Naive thymus-derived CD4-positive, alpha-beta T cell (primary cell): ENCODE measurements at places on chromosomes 12 and 14. TPM values are rescaled to one million over a fixed set of nuclear protein-coding genes. Genes with fewer than 3 reads are reported as not detected.
A peak's percentile ranks its signal among the peaks of the same experiment; 100 is the strongest.

DNA sequence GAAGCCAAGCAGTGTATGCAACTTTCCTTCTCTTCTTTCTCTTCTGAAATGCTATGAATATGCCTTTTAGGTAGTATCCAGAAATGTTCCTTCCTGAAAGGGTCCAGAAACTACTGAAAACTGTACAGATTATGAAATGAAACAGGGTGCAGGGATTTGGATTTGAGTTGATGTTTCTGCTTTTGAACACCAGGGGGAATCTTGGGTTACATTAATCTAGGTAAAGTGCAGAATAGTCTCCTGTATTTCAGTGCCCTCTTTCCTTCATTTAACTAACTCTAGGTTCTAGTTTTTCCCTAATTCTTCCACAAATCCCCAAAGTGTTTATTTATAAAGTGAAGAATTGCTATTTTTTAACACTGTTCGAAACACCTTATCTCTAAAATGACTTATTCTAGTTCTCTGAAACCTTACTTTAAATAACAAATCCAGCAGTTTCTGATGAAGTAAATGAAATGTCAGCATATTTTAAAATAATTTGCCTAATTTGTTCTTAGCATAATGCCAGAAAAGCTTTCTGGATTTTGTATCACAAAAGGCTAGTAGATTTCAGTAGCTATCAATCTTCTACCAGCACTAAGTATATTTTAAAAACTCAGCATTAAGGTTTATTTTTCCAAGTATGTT is 111.9 kb downstream of the LRRK2 start:
- H3K27me3 ChIP-seq: no peaks in the 10 kb centered on the region
- no peak overlapping the region for H3K4me3 ChIP-seq
- DNase-seq: no peak
- no peak overlapping the region for H3K27ac ChIP-seq

- no peak for DNase-seq
- no peak overlapping the region for H3K27ac ChIP-seq
- no peaks in the 10 kb centered on the region for H3K4me1 ChIP-seq
- H3K4me3 ChIP-seq: no peak overlapping the region
- H3K36me3 ChIP-seq: no peaks in the 10 kb centered on the region
Observed at GRCh38 chr12:59716043-59716442, 120.2 kb downstream of the SLC16A7 start.

DNA sequence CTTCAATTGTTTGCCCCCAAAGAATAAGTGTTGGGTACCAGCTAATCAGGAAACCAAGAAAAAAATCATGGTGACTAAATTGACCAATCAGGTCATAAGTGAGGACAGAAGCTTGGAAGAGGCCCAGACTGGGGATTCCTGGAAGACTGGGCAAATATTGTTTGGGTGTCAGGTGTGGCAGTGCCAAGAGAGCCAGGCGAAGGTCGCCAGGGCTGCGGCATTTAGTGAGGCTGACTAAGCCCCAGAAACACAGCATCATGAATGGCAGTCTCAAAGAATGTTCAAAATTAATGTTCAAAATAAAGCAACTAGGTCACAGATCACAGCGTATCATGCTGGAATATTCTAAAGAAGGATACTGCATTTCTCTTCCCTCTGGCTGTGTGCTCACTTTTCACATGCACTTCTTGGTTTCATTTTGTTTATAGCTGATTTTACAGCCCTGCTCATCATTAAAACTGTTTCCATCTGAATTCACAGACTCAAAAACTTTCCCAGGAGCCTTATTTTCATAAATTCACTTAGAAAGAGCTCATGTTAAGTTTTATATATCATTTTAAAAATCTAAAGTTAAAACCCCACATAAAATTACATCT is 85.3 kb upstream of the OVCH1 start:
- H3K4me1 ChIP-seq: no peaks in the 10 kb centered on the region
- no peak for DNase-seq
- H3K27ac ChIP-seq: no peak overlapping the region
- H3K27me3 ChIP-seq: no peaks in the 10 kb centered on the region
- H3K4me3 ChIP-seq: no peak overlapping the region

GRCh38 chr14:36226164-36226563 is 49.6 kb upstream of the PTCSC3 start:
- H3K27me3 ChIP-seq: no peaks in the 10 kb centered on the region
- H3K4me1 ChIP-seq: no peaks in the 10 kb centered on the region
- H3K36me3 ChIP-seq: no peaks in the 10 kb centered on the region
- no peak overlapping the region for H3K4me3 ChIP-seq

DNA sequence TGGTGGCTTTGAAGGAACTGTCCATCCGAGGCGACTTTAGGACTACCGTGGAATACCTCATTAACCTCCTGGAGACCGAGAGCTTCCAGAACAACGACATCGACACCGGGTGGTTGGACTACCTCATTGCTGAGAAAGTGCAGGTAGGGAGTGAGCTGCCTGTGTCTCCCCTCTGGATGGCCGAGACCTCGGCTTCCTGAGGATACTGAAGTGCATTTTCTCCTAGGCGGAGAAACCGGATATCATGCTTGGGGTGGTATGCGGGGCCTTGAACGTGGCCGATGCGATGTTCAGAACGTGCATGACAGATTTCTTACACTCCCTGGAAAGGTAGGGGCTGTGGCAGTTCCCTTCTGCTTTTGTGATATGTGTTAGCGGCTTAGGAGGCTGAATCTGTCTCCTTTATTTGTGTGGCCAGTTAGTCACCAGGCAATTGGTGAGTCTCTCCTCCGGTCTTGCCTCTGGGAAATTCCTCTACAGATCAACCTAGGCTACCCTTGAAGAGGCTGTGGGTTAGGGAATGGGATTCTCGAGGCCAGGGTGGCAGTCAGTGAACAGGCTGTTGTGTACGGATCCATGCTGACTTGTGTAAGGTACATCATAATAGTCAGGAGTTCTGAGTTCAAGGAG is 75.3 kb downstream of the ACACB start:
- no peak overlapping the region for H3K4me3 ChIP-seq
- H3K27me3 ChIP-seq: no peaks in the 10 kb centered on the region
- no peaks in the 10 kb centered on the region for H3K4me1 ChIP-seq
- DNase-seq: no peak
- no peak overlapping the region for H3K27ac ChIP-seq
- H3K36me3 ChIP-seq: no peaks in the 10 kb centered on the region

- no peaks in the 10 kb centered on the region for H3K4me1 ChIP-seq
- no peak overlapping the region for H3K4me3 ChIP-seq
- no peaks in the 10 kb centered on the region for H3K27me3 ChIP-seq
- no peak overlapping the region for H3K27ac ChIP-seq
Observed at GRCh38 chr14:67166450-67166853, 22.8 kb upstream of the GARIN2 start.

DNA sequence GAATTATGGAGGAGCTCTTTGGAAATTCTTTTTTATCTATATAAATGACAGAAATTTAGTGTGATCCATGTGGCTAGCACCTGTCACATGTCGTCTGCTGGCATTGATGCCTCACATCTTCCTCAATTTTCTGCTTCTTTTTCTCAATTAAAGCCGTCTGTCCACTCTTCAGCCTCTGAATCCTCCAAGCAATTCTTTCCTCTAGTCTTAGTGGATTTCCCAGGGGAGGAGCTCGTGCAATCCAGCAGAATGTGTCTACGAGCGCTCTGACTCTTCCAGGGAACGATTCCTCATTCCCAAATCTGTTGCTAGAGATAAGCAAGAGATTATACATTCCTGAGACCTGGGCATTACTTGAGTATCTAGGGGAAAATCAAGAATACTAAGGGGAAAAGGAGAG is 176.6 kb downstream of the EMP1 start:
- no peak overlapping the region for H3K27ac ChIP-seq
- no peaks in the 10 kb centered on the region for H3K27me3 ChIP-seq
- no peaks in the 10 kb centered on the region for H3K4me1 ChIP-seq
- no peak for DNase-seq
- no peaks in the 10 kb centered on the region for H3K36me3 ChIP-seq

DNA sequence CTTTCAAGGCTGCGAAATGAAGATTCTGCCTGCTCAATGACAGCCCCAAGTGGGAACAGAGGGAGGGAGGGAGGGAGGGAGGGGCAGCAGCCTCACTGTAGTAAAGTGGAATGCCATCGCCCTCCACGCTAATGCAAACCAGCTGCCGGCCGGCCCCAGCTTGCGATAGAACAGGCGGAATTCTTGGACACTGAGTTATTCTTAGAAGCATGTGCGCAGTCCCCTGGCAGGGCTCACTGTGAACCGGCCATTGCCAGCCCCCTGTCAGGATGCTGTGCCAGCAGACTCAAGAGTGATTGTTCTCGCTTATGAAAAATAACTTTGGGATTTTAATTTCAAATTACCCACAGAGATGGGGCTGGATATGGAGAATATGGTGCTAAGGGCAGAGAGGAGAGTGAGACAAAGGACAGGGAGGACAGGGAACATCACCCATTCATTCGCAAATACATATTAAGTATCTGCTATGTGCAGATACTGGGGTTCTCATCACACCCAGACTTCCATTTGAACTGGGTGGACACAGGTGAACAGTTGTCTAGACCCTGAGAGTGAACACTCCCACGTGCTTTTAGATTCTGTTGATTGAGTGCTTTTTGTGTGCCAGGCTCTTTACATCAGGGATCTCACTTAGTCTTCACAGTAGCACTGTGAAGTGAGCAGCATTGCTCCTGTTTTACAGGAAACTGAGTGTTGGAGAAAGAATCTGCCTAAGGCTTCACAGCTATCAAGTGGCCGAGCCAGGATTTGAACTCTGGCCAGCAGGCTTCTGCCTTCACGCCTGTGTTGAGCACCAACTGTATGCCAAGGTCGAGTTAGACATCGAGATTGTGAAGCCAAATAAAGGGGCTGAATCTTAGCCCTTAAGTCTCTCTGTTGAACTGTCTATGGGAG is 192.9 kb downstream of the C12orf75 start:
- no peaks in the 10 kb centered on the region for H3K36me3 ChIP-seq
- DNase-seq: no peak
- H3K27me3 ChIP-seq: no peaks in the 10 kb centered on the region
- no peaks in the 10 kb centered on the region for H3K4me1 ChIP-seq
- no peak overlapping the region for H3K4me3 ChIP-seq

DNA sequence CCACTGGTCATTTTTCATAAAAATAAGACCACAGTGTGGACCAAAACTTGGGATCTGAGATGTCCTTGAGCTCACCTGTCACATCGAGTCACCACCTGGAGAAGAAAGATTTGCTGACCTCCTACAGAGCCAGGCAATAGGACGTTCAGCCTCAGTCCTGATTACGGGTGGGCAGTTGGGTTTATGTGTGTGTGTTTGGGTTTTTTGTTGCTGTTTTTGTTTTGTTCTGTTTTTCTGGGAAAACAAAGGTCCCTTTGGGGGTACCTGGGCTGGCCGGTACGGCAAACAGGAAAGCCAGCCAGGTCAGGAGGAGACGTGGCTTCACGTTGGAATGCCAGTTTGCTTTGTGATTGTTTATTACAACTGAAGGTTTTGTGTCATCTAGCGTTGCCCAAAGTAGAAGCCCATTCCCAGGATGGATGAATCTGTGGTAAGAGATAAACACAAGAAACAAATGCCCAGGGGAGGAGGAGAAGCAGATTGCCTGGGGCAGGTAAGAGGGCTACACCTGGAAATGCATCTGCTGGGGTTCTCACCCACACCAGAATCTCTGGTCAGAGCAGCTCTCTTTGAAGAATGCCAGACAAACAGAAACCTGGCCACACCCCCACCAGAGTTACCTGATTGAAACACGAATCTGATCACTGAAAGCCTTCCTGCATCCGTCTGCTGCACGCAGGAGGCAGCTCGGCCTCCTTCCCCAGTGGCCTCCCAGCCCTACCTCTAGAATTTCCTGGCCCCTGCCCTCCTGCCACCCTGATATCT is 100.1 kb upstream of the DIO3 start:
- H3K4me3 ChIP-seq: no peak overlapping the region
- H3K27me3 ChIP-seq: peaks cover 3% of the 10 kb centered on the region
- H3K27ac ChIP-seq: no peak overlapping the region
- no peak for DNase-seq

DNA sequence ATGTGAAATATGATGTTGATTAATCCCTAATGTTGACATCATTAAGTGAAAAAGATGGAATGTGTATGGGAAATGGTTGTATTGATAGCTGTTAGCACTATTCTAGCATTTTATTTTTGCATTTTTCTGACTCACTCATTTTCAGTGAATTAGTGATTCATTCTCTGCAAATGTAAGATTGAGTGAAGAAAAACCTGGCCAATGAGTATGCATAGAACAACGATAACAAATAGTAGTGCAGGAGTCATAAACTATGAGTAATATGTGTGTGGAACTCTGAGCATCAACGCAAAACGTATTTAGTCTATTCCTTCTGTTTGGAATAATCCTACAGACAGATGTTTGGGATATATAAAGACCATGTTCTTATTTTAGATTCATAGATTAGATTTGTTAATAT is 76.3 kb upstream of the RTL1 start:
- H3K4me1 ChIP-seq: no peaks in the 10 kb centered on the region
- no peak overlapping the region for H3K4me3 ChIP-seq

GRCh38 chr12:48999371-49000131 is at the start of gene DDN:
TSS of gene DDN (minus strand) at chr12:48999375. CDS start at chr12:48999287, 88 bp downstream.
- no peaks in the 10 kb centered on the region for H3K36me3 ChIP-seq
- H3K4me1 ChIP-seq: peaks cover 26% of the 10 kb centered on the region
- no peaks in the 10 kb centered on the region for H3K27me3 ChIP-seq
- H3K27ac ChIP-seq: no peak within 1 kb of the TSS
- H3K4me3 ChIP-seq: peak within 1 kb of the TSS; percentile 56

GRCh38 chr12:124862768-124863415 is 772 bp downstream of the SCARB1 start:
- DNase-seq: no peak
- H3K36me3 ChIP-seq: no peaks in the 10 kb centered on the region
- peak overlapping the region; percentile 74 for H3K4me3 ChIP-seq
- H3K27me3 ChIP-seq: no peaks in the 10 kb centered on the region
- no peaks in the 10 kb centered on the region for H3K4me1 ChIP-seq

- no peaks in the 10 kb centered on the region for H3K4me1 ChIP-seq
- no peaks in the 10 kb centered on the region for H3K36me3 ChIP-seq
- no peak overlapping the region for H3K27ac ChIP-seq
- no peak overlapping the region for H3K4me3 ChIP-seq
- H3K27me3 ChIP-seq: no peaks in the 10 kb centered on the region
Observed at GRCh38 chr12:23236811-23237210, 611.8 kb downstream of the ETNK1 start.

- no peaks in the 10 kb centered on the region for H3K36me3 ChIP-seq
- DNase-seq: no peak
- peaks cover 4% of the 10 kb centered on the region for H3K4me1 ChIP-seq
- H3K27ac ChIP-seq: no peak overlapping the region
Observed at GRCh38 chr12:59736359-59736758, 140.5 kb downstream of the SLC16A7 start.

GRCh38 chr12:56490360-56490759 is 2.4 kb upstream of the GLS2 start:
- no peak overlapping the region for H3K4me3 ChIP-seq
- H3K4me1 ChIP-seq: peaks cover 6% of the 10 kb centered on the region
- no peaks in the 10 kb centered on the region for H3K36me3 ChIP-seq
- DNase-seq: no peak
- H3K27ac ChIP-seq: no peak overlapping the region

The TSPAN9 gene
- 1.8 TPM for total RNA-seq

The NPAS3 gene
- total RNA-seq: not detected

The RBM19 gene
- 90.2 TPM for total RNA-seq

The P2RX2 gene
- total RNA-seq: 0.32 TPM

The KRT75 gene
- total RNA-seq: not detected

The IQSEC3 gene
- 2.0 TPM for total RNA-seq

The PIWIL1 gene
- total RNA-seq: not detected
